Neural progenitor cell (in vitro differentiated cells): ENCODE measurements at places on chromosomes 1 and 21. TPM values are rescaled to one million over a fixed set of nuclear protein-coding genes. Genes with fewer than 3 reads are reported as not detected.

DNA sequence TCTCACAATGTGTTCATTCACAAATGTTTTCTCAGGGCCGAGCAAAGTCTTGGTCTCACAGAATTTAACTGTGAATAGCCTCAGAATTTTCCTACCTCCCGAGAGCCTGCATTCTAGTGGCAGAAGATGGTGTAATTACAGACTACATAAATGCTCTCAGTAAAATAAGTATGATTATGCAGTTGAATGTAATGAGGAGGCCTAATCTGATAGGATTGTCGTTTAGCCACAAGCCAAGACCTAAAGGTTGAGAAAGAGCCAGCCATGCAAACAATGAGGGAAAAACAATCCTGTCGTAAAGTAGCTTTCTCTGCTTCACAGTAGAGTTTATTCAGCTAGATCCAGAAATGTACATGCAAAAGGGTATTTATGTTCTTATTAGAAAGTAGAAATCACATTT is 607.8 kb upstream of the B3GALT2 start:
- no peaks in the 10 kb centered on the region for H3K36me3 ChIP-seq
- no peak overlapping the region for H3K4me3 ChIP-seq
- DNase-seq = peak; percentile 13

DNA sequence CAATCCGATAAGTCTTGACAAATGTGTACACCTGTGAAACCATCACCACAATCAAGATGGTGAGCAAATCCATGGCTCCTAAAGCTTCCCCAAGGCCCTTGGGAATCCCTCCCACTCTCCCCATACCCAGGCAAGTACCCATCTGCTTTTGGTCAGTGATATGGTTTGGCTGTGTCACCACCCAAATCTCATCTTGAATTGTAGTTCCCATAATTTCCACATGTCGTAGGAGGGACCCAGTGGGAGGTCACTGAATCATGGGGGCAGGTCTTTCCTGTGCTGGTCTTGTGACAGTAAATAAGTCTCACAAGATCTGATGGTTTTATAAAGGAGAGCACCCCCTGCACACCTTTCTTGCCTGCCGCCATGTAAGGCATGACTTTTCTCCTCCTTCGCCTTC is 14.6 kb upstream of the GUCA2B start:
- H3K4me1 ChIP-seq = peaks cover 9% of the 10 kb centered on the region
- H3K4me3 ChIP-seq = no peak overlapping the region
- H3K27me3 ChIP-seq = no peaks in the 10 kb centered on the region

- H3K4me1 ChIP-seq = no peaks in the 10 kb centered on the region
- no peak overlapping the region for H3K4me3 ChIP-seq
- no peaks in the 10 kb centered on the region for H3K36me3 ChIP-seq
- no peaks in the 10 kb centered on the region for H3K27me3 ChIP-seq
- no peak overlapping the region for H3K27ac ChIP-seq
Measured at GRCh38 chr1:234855851-234856250, 245.9 kb upstream of the IRF2BP2 start.

GRCh38 chr1:104791030-104791429 is 1041.3 kb downstream of the AMY1C start:
- no peaks in the 10 kb centered on the region for H3K36me3 ChIP-seq
- no peak overlapping the region for H3K27ac ChIP-seq
- H3K4me3 ChIP-seq = no peak overlapping the region
- no peaks in the 10 kb centered on the region for H3K27me3 ChIP-seq

C4BPA gene
- total RNA-seq = 0.06 TPM in 1 of 2 replicates, not detected in the other
